ENCODE measurements at places on chromosomes 12 and 14.
A peak's percentile ranks its signal among the peaks of the same experiment; 100 is the strongest.

- peak; percentile 75 for DNase-seq
Observed at GRCh38 chr12:52052468-52053186, 1.4 kb downstream of the NR4A1 start.

GRCh38 chr14:66360366-66360926 lies 125.7 kb upstream of the CCDC196 start:
- no peak for DNase-seq

GRCh38 chr14:89245802-89246201 lies 171.2 kb downstream of the FOXN3 start:
- no peak for DNase-seq

- no peak for DNase-seq
Observed at GRCh38 chr14:105071942-105072341, 6.7 kb upstream of the GPR132 start.

GRCh38 chr14:91257328-91258010 lies 13.0 kb upstream of the GPR68 start:
- DNase-seq, result no peak

DNA sequence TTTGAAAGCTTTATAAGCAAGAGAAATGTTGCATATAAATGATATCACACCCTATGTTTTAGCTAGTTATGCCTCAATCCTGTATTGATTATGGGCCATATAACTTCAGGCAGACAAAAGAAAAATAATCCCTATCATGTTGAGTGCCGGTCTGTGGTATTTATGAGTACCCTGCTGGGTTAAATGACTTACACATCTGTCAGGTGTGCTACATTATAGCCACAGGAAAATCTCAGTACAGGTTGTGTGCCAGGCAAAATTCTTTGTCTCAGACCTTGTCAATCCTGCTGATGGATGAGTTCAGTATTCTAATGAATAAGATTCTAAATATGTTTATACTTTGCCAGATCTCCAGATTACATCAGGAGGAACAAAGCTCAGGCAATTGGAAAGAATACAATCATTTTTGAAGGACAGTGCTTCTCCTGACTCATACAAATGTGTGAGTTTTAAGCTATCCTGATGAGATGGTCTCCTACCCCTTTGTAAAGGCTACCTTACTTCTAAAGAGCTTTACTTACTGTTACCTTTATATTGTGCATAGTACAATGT lies 109.8 kb upstream of the FOXG1 start:
- no peak for DNase-seq

DNA sequence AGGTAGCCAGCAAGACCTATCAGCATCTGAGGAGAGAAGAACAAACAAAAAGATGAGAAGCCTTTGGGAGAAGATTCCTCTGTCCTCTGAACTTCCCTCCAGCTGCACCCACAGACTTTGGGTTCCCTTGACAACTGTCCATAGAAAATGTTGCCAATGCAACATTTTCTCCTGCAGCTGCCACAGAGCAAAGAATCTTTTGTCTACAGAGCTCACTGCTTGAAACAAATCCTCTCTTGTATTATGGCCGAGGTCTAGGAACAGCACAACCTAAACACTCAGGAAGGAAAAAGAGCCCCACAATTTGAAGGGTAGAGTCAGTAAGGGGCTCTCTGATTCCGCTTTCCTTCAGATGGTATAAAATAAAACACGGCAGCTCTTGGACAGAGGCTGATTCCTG lies 14.3 kb downstream of the POMT2 start:
- no peak for DNase-seq

GRCh38 chr12:118315821-118316220 lies 56.9 kb downstream of the TAOK3 start:
- DNase-seq, result no peak

DNA sequence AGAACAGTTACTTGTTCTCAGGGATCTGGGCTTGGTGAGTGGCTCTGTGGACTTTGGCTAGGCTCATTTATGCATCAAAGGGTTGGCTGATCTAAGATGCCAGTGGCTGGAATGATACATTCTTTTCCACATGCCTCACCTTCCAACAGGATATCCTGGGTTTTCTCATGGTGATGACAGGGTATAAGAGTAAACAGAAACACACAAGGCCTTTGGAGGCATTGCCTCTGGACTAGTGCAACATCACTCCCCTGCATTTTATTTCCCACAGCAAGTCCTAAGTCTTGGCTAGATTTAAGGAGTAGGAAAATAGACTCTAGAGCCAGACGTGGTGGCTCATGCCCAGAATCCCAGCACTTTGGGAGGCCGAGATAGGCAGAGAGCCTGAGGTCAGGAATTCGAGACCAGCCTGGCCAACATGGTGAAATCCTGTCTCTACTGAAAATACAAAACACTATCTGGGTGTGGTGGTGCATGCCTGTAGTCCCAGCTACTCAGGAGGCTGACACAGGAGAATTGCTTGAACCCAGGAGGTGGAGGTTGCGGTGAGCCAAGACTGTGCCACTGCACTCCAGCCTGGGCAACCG lies 47.9 kb downstream of the RPH3A start:
- no peak for DNase-seq

DNA sequence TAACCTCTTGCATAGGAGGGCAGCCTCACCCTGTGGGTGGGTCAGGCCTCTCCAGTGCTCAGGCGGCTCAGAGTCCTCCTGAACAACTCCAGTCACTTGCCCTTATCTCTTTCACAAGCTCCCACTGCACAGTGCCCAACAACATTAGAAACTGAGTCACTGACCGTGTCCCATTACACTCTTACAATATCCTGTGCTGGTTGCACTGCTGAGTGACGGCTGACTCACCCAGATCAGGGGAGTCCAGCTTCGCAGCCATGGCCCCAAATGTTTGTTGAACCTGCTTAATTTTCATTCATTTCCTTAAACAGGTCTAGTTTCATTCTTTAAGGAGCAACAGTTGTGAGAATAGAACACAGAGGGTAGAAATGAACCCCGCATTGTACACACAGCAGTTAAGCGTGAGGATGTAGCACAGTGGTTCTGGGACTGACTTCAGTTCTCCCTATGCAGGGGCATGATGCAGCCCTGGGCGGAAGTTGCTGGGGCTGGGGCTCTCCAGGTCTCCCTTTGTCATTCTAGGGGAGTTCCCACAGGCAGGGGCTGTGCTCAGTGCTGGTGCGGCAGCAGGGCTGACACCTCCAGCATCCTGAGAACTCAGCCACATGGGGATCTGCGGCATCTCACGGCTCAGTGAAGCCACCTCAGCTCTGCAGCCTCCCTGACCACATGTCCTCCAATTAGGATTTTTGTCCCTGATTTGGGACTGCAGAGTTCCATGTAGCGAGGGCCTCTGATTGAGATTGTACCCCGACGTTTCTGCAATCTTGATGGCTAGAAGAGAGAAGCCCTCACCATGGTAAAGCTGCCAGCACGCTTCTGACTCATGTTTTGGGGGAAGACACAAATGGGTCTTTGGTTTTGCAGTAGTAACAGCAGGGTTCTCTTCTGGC lies 16.1 kb downstream of the GPR68 start:
- DNase-seq, result peak; percentile 94

DNA sequence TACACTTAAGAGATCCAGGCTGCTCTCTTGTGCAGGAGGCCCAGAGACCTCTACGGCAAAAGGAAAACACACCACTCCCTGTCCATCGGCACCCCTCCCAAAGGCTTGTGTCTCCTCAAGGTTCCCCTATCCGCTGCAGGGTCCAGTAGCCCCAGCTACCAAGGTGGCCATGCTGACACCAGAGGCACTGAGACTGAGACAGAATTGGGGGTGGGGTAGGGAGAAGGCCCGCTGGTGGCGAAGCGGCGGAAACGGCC lies 590 bp downstream of the DDIT3 start:
- peak; percentile 73 for DNase-seq

GRCh38 chr12:120640861-120641833 lies 721 bp downstream of the CABP1 start:
- peak; percentile 82 for DNase-seq

GRCh38 chr12:121057794-121058193 lies 18.7 kb upstream of the OASL start:
- DNase-seq, result no peak

DNA sequence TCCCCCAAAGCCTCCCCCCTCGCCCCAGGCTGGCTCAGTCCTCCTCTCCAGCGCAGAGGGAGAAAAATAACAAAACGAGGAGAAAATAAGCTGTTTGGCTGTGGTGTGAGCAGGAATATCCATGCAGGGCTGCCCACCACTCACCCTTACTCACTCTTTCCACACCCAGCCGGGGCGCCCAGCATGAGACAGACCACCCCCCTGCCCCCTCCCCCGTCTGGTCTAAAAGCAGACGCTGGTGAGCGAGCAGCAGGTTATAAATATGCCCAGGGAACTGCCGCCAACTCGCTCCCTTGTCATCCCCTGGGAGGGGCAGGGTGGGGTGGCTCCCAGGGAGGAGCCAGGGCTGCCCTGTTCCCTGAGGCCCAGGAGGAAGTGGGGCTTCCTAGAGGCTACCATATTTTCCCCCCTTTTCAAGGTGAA lies 7.4 kb downstream of the WNT1 start:
- DNase-seq, result no peak

- no peak for DNase-seq
Observed at GRCh38 chr12:52257074-52257551, 17.3 kb upstream of the KRT86 start.

DNA sequence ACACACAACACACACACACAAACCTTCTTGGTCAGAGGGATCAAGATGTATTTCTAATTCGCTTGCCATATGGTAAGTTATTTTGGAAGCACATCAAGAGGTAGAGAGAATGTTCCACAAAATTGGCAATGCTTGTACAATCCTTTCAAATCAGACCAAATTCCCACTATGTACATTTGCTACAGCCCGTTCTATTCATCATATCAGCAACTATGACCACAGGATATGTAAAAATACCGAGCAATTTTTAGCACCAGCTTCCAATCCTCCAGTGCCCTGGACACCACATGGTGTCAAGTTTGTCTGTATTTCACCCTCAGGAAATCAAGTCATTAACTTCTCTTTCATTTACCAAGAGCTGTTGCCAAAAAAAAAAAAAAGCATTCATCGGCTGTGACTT lies 21.2 kb downstream of the TBX5 start:
- DNase-seq, result no peak

GRCh38 chr12:104357421-104357952 lies 53.9 kb downstream of the EID3 start:
- DNase-seq, result no peak

DNA sequence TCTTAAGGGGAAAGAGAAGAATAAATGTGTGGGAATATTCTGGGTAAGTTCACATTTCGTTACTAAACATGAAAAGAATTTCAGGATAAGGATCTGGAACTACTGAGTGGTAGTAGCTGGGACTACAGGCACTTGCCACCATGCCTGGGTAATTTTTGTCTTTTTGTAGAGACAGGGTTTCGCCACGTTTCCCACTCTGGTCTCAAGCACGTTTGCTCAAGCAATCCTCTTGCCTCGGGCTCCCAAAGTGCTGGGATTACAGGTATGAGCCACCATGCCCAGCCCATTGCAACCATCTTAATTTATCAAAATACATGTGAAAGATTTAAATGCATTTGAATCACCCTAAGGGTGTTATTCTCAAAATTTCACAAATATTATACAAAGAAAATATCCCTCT lies 26.4 kb downstream of the ITPR2 start:
- no peak for DNase-seq

- no peak for DNase-seq
Observed at GRCh38 chr14:104816616-104816884, 15.6 kb downstream of the ZBTB42 start.

GRCh38 chr14:101395779-101396178 lies 165.5 kb upstream of the DIO3 start:
- DNase-seq, result no peak

- DNase-seq, result no peak
Observed at GRCh38 chr14:105839425-105840265, 313.3 kb downstream of the TMEM121 start.

DNA sequence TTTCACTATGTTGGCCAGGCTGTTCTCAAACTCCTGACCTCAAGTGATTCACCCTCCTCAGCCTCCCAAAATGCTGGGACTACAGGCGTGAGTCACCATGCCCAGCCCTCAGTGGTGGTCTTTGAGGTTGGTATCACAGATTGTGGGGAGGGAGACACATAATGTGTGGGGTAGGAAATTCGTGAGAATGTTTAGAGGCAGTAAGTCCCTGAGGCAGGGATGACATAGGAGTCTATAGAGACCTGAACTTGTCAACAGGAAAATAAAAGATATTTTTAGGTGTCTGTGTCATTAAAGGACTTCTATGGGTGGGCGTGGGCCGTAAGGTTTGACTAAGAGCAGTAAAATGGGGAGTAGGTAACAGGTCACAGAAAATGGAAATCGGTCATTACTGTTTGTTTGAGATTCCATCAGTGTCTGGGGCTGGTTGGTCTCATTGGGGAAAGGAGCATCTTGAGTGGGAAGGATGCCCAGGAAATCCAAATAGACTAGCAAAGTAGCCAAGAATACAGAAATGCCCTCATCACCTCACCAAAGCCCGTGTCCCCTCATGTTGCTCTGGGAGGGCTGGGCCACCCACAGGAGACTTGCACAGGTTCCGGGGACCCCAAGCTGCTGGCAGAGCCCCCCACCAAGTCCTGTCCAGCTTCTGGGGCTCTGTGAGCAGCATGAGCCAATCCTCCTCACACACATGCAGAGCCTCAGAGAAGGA lies 63.6 kb upstream of the BCL2L14 start:
- DNase-seq, result peak; percentile 92

DNA sequence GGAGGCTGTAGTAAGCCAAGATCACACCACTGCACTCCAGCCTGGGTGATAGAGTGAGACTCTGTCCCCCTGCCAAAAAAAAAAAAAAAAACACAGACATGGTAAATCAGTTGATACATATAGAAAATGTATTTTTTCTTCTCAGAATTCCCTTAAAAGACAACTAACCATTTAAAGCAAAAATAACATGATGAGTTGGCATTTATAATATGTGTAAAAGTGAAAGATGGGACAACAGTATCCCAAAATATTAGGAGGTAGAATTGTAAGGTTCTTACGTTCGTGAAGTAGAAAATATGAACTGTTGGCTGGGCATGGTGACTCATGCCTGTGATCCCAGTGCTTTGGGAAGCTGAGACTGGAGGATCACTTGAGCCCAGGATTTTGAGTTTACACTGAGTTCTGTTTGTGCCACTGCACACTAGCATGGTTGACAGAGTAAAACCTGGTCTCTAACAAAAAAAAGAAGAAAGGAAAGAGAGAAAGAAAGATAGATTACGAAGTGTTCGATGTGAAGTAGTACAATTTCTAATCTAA lies 296.7 kb downstream of the FBXL14 start:
- DNase-seq, result no peak

DNA sequence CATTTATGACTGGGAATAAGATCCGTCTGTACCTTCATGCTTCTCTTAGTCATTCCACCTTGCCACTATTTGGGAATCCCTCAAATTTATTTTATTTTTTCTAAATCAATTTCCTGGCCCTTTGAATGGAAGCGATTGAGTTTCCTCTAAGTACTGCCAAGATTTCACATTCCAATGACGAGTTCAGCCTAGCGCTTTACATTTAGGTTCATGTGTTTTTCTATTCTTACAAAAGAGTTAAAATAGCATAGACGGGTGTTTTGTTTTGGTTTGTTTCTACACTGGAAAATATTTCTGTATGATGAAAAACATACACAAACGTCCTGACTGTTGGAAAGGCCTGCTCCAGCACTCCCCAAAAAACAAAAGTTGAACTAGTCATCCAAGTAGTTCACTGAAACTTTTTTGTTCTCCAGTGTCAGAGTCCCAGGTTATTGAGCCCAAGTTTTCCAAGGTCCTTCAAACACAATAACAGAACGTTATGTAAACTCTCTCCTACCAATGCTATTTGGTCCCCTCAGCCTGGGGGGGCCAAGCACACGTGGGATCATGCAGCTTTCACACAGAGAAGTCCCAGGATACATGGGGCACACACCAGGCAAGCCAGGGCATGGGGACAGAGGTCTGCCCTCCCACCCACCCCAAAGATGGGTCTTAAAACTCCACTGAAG lies 74.8 kb upstream of the FOXN3 start:
- no peak for DNase-seq

Data from activated effector memory CD4-positive, alpha-beta T cell treated with anti-CD3 and anti-CD28 coated beads, Interleukin-2, amount 50 U/mL, for 16 hours (primary cell).